ENCODE measurements at places on chromosomes 5 and 9. TPM values are rescaled to one million over a fixed set of nuclear protein-coding genes. Genes with fewer than 3 reads are reported as not detected.
A peak's percentile ranks its signal among the peaks of the same experiment; 100 is the strongest.

DNA sequence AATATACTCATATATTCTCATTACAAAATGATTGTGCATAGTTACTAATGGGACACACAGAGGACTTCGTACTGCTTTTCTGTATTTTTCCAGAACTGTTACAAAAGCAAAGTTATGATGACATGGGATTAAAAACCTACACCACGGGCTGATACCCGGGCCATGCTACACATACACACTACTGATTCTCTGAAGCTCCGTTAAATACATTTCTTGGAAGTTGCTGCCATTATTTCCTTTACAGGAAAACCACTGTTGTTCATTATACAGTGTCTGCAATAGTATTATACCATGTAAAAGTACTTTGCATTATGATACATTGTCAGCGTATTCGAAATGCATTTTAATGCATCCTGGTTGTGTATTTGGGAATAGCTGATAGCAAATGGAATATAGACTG, 32.5 kb downstream of the EBF1 start:
- no peak for DNase-seq

- DNase-seq, result no peak
Observed at GRCh38 chr5:103450333-103451061, 112.1 kb downstream of the NUDT12 start.

- no peak for DNase-seq
Observed at GRCh38 chr9:79644601-79645000, 72.8 kb downstream of the TLE4 start.

GRCh38 chr5:107359033-107359915, 311.5 kb downstream of the EFNA5 start:
- no peak for DNase-seq

The PCDHB12 gene
- total RNA-seq, result not detected

DNA sequence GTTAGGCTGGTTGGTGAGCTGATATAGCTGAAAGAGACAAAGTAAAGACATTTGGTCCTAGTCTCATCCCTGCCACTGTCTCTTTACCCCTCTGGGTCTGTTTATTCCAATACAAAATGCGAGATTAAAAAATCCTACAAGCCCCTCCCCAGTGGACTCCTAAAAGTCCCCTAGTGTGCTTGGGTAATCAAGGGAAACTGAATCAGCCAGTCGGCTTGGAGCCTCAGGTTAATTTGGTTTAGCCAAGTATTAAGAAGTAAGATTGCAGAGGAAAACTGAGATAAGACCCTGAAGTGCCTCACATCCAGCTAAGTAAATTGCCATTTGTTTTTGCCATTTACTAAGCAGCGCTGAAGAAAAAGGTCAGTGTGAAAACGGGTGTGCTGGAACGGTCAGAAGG, 10.4 kb downstream of the NIM1K start:
- no peak for DNase-seq

The SLC46A2 gene
- total RNA-seq, result not detected

DNA sequence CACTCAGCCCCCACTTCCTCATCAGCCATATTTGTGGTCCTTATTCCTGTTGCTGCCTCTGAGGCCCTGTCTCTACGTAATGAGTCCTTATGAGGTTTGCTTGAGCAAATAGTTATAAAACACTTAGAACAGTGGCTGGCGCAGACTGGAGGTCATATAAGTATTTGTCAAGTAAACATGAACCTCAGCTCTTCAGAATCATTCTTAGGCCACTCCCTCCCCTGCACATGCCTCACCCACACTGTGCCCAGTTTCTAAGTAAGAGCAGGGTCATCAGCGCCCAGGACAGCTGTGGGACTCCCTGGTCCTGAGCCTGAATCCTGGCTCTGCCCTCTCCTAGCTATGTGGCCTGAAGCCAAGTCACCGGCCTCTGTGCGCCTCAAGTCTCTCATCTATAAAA, 4.0 kb downstream of the ST6GALNAC4 start:
- DNase-seq, result no peak

DNA sequence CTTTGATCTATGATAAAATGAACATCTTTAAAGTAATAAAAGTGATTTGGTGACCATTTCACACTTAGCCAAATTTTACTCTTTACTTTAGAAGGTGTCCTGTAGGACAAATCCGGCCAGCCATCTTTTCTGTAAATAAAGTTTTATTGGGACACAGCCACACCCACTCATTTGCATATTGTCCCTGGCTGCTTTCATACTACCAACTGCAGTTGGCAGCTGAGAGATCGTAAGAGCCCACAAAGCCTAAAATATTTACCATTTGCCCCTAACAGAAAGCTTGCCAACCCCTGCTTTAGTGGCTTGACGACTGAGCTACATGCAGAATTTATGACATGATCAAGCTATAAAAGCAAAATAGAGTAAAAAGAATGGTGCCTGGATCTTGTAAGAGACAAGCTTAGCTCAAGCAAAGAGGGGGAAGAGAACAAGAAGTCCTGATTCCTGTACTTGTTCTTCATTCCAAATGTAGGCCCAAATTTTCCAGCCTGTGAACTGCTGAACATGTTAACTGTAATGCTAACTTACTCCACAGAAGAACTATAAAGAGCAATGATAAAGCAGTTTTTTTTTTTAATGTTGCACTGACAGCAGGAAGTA, 7.4 kb upstream of the FBXO10 start:
- no peak for DNase-seq

- no peak for DNase-seq
Observed at GRCh38 chr5:95401626-95402025, 10.5 kb downstream of the FAM81B start.

- no peak for DNase-seq
Observed at GRCh38 chr9:82052081-82052480, 63.5 kb downstream of the SPATA31D1 start.

DNA sequence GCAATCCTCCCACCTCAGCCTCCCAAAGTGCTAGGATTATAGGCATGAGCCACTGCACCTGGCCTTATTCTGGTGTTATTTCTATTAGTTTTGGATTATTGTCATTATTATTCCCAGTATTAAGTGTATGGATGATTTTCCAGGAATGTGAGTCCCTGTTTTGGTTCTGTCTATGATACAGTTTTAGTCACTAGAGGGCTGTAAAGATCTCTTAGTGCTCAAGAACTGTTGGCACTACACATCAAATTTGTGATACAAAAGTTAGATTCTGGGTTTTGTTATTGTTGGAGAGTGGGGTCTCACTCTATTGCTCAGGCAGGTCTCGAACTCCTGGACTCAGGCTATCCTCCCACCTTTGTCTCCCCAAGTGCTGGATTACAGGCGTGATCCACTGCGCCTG, 12.1 kb downstream of the CCL28 start:
- DNase-seq, result no peak

DNA sequence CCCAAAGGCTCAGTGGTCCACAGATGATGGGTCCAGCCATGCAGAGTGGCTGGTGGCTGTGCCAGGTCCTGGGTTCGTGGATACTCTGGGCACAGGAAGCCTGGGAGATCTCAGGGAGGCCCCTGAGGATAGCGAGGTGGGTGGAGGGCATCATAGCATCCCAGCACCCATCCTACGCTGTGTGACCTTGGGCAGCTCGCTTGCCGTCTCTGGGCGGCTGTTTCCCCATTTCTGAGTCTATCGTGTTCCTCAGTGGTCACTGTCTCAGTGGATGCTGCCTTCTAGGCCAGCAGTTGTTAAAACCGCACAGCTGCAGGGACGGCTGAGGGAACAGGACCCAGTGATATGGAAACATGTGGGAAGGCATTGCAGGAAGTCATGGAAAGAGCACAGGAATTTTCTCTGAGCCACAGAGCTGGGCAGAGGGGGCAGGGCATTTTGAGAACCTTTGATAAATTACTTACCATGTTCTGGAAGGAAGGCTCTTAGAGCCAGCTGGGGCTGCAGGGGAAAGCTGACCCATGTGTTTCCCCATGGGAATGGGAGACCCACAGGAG, 86.4 kb upstream of the COL5A1 start:
- no peak for DNase-seq

DNA sequence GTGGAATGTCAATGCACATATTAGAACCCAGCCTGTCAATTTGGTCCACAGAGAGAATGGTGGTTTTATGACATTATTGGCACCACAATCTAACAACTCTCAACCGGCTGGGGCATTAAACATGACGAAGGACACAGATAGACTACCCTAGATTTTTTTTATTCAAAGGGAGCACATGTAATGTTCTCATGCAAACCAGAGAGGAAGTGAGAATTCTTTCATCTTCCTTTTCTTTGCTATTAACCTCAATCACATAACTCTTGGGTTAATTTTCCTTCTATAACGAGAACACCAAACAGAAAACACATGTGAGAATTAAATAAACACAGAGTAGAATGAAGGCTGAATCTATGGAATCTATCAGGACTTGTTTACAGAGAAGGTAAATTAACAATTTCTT, 94.9 kb upstream of the TNC start:
- DNase-seq, result no peak

GRCh38 chr9:76490249-76490990, 31.4 kb downstream of the GCNT1 start:
- no peak for DNase-seq

DNA sequence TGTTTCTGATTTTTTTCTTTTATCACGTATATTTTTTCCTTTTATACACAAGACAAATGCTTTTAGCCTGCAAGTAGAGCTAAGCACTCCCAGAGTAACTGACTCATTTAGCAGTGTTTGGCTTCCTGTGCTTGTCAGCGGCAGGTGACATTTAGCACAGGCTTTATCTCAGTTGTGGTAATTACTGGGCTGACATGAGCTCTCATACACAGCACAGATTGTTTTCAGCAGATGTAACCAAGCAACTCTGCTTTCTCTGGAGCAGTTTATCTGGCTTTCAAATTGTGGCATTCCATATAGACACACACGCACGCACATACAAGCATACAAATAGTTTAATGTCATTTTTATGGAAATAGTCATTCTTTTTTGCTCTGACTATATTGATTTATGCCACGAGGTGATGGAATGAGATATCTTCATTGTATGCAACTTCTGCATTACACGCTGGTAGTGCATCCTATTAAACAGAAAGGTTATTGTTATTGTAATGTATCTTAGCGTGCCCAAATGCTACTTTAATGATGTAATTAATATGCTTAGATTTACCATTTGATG, 379.0 kb upstream of the GRAMD2B start:
- DNase-seq, result no peak

DNA sequence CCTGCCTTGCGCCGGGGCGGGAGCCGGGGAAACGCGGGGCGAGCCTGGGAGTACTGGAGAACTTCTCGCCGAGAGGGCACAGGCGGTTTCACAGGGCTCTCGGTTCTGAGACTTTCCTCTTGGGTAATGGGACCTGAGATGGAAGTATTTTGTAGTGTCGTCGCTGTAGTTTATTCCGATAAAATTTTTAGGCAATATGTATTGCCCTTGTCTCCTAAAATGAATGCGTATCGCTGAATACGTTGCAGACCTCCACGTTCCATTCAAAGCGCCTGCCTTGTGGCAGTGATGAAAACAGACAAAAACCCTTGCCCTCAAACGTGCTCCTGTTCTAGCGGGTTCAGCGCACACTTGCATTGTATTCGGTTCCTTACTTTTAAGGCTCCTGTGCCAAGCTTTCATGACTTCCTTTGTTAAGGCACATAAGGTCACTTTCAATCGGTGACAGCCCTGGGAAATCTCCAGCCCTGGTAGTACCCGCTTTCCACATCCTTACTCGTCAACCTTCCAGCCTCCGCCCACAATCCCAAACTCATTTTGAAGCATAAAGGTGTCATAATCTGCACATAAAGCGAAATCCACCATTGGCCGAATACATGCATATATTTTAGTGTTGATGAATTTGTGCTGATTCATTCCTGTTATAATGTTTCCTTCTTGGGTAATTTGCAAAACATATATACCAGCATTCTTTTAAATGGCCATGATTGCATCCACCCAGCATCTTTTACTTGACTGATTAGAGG, 694 bp downstream of the RMI1 start:
- DNase-seq, result no peak

The CCDC192 gene
- total RNA-seq, result not detected

DNA sequence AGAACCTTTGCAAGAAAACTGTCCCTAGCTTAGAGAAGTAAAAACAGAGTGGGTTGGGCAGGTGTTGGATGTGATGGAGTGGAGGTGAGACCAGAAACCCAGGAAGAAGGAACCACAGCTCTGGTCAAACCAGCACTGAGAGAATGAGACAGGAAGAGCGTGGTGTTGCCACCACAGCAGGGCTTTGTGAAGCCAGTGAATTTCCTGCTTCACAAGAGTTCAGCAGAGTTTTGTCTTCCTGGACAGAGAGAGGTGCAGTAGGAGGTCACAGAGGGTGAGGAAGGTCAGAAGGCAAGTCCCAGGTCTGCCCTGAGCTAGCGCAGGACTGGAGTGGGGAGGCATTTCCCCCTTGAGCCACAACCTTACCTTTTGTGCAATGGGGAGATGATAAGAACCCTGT, 2306.2 kb upstream of the ACO1 start:
- no peak for DNase-seq

DNA sequence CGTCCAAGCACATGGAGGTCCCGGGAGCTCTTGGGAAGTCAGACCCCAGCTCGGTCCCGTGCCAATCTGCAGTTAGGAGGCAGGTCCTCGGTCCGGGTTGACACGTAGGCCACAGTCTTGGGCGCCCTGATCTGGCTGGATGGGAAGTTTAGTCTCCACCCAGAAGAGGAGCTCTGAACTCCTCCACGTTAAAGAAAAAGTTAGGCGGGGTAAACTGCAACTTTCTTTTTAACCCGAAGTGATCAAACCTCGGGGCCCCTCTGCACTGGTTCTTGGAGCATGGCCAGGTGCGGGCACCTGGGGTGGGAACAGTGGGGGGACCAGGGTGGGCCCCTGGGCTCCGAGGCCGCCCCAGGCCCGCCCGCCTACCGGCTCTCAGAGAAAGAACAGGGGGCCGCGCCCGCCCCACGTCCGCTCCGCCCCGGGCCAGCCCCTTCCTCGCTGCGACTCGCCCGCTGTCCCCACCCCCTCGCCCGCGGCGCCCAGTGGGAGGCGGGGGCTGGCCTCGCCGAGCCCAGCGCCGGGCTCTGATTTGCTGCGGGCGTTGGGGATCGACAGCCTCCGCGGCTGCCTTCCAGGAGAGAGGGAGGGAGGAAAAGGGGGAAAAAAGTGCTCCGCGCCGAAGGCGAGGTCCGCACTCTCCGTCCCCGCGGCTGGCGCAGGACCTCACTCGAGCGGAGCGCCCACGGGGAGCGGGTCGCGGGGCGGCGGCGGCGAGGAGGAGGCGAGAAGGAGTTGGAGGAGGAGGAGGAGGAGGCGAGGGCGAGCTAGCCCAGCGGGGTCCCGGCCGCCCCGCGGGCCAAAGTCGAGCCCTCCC, at the start of gene COL5A1:
COL5A1 (plus strand) TSS at position 631 of the 817 bp plus-strand sequence. CDS start 385 bp downstream, outside the sequence.
- peak; percentile 33 for DNase-seq

The KIAA0825 gene
- total RNA-seq, result 0.32 TPM

The CMYA5 gene
- 0.16 TPM for total RNA-seq

The GPSM1 gene
- total RNA-seq, result 10.0 TPM

GRCh38 chr9:92715488-92716231, 45.7 kb upstream of the IPPK start:
- DNase-seq, result no peak

DNA sequence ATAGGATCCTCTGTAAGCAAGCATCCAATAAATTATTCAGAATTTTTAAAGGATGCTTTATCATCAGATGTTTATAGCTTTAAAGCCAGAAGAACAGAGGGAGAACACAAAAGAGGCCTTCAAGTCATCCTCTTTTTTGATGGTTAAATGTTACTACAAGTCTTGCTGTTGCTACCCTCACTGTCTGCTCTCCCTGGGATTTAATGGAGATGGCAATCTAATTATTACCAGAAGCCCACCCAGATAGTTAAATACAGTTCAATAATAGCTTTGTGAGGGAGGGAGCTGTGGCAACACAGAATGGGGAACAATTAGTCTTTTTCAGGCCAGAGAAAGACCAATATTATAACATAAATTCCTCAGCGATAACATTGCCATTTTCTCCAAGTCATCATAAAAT, 87.0 kb upstream of the ACTBL2 start:
- DNase-seq, result no peak

Data from activated CD8-positive, alpha-beta T cell treated with anti-CD3 and anti-CD28 coated beads for 36 hours (primary cell).